GM18507 (cell line): ENCODE measurements at places on chromosomes 2 and 18.

GRCh38 chr2:67965246-67965645, 97.6 kb downstream of the C1D start:
- DNase-seq, result no peak

DNA sequence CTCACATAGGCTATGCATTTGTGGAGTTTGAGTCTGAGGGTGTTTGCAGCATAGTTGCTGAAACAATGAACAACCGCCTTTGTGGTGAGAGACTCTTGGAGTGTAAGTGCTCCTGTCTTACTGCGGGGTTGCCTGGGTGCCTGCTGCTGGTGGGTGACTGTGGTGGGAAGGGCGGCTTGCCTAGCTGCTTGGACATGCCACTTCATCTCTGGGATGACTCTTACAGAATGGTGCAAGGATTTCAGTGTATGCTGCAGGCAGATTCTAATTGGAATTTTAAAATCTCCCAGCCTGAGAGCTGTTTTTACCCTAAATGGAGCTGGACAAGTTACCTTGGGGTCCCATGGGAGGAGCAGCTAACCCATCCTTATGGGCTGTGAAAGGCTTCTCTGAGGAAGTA, 50.1 kb downstream of the CYP27C1 start:
- no peak for DNase-seq

GRCh38 chr2:223469270-223470046, 132.7 kb downstream of the SCG2 start:
- DNase-seq, result no peak

GRCh38 chr2:234410526-234410925, 86.4 kb downstream of the ARL4C start:
- DNase-seq, result no peak

GRCh38 chr2:176653479-176654443, 384.5 kb downstream of the MTX2 start:
- no peak for DNase-seq

DNA sequence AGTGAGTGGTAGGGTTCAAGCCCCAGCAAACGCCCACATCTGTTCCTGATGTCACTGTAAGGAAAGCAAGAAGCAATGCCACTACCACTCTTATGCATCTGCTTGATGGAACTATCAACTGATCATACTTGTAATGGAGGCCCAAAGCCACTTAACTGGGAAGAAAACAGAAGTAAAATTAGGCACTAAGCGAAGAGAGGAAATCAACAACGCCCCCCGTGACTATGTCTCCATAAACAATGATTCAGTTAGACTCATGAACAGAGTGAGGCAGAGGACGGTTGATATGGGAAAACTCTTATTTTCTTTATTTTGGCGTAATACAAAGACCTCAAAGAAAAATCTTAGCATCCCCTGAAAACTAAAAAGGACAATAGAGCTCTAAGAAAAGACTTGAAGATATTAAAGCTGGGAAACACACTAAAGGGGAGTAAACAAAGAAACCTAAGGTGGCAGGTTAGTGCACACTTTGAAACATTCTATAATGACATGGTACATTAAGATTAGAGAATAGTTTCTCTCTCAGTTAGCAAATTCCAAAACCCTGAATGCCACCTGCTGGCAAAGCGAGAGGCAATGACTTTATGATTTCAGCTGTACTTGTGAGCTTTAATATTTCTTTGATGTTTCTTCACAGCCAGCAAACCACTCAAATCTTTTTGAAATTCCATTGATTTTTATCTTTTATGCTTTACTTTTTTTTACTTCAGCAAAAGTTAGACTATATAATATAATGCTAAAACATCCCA, 86.5 kb downstream of the LRP2 start:
- DNase-seq, result no peak

DNA sequence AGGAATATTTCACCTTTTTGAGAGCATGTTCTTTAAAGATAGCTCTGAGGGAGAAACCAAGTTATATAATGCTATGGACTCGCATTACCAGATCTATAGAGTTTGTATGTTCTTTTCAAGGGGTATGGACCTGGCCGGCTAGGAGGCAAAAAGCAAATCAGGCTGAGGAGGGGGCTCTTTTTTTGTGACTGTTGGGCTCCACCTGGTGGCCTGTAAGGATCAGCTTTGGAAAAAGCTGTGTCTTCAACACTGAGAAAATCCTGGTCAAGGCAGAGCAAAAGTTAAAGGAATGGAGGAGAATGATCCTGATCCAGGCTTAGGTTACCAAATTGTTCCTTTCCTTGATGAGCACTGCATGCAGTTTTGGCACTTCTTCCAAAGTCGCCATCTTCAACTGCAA, 180.5 kb downstream of the DIS3L2 start:
- no peak for DNase-seq

- DNase-seq, result no peak
Observed at GRCh38 chr2:223591596-223591995, 10.6 kb downstream of the SCG2 start.

GRCh38 chr18:3455907-3456685, 6.1 kb downstream of the TGIF1 start:
- DNase-seq, result no peak

- no peak for DNase-seq
Observed at GRCh38 chr2:119142824-119143223, 15.7 kb downstream of the C1QL2 start.

DNA sequence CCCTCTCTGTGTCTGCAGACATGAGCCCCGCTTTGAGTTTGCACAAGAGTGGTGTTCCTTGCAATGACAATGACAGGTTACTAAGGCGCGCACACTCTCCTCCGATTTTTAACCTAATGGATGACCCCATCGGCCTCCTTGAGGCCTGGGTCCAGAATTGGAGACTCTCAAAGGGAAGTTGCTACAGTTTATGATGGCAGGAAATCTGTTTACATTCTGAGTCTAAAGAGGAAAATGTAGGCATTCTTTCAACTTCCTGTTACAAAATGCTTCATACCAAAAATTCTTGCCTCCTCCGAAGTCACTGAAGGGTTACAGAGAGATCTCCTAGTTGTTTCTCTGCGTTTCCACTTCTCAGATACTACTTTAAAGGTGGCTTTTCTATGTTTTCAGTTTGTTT, 225.3 kb upstream of the AGAP1 start:
- no peak for DNase-seq

GRCh38 chr18:79367989-79368388, 27.7 kb upstream of the NFATC1 start:
- no peak for DNase-seq

- no peak for DNase-seq
Observed at GRCh38 chr2:235545339-235546150, 51.7 kb downstream of the AGAP1 start.

GRCh38 chr2:167575276-167575675, 672.1 kb downstream of the STK39 start:
- DNase-seq, result no peak

GRCh38 chr18:47946889-47947288, 16.4 kb upstream of the SMAD2 start:
- no peak for DNase-seq

GRCh38 chr2:1848599-1848995, 104.3 kb upstream of the PXDN start:
- DNase-seq, result no peak

DNA sequence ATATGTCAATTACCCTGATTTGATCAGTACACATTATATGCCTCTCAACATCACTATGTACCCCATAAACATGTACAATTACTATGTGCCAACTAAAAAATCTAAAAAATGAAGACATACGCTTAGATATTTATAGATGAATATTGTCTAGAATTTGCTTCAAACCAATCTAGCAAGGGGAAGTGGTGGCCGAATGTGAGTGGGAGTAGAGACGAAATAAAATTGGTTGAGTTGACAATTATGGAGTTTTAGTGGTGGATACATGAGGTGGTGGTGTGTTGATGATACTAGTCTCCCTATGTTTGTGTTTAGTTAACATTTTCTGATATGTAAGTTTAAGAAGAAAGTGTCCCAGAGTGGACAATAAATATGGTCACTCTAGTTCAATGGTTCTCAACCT, 49.0 kb downstream of the SDC1 start:
- DNase-seq, result no peak

GRCh38 chr2:134325696-134326095, 71.8 kb downstream of the MGAT5 start:
- DNase-seq, result no peak

DNA sequence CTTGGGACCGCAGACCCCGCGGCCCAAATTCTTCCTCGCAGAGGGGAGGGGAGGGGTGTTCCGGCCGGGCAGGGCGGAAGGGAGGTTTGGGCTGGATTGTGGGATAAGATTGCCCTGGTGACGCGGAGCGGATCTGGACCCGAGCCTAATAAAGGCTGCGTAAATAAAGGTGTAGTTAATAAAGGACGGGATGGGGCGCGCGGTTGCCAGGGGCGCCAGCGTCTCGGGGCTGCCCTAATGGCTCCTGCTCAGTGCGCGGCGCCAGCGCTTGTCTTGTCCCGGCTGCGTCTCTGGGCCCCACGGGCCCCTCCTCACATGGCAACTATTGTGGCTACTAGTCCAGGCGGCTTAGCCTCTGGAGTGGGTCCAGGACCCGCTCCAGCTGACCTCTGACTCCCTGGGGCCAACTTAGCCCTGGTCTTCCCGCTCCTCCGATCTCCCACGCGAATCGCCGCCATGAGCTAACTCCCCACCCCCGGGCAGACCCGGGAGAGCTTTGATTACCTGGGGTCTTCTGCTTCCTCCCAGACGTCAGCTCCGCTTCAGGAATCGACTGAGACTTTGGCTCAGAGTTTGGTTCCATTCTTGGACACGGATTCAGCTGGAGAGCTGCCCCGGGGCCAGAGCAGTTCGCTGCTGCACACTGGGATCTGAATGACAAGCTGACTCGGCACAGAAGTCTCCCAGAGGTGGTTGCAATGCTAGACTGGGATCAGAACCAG, 36.5 kb downstream of the SLC25A52 start:
- DNase-seq, result no peak

- DNase-seq, result no peak
Observed at GRCh38 chr2:228869636-228870264, 401.3 kb downstream of the PID1 start.

DNA sequence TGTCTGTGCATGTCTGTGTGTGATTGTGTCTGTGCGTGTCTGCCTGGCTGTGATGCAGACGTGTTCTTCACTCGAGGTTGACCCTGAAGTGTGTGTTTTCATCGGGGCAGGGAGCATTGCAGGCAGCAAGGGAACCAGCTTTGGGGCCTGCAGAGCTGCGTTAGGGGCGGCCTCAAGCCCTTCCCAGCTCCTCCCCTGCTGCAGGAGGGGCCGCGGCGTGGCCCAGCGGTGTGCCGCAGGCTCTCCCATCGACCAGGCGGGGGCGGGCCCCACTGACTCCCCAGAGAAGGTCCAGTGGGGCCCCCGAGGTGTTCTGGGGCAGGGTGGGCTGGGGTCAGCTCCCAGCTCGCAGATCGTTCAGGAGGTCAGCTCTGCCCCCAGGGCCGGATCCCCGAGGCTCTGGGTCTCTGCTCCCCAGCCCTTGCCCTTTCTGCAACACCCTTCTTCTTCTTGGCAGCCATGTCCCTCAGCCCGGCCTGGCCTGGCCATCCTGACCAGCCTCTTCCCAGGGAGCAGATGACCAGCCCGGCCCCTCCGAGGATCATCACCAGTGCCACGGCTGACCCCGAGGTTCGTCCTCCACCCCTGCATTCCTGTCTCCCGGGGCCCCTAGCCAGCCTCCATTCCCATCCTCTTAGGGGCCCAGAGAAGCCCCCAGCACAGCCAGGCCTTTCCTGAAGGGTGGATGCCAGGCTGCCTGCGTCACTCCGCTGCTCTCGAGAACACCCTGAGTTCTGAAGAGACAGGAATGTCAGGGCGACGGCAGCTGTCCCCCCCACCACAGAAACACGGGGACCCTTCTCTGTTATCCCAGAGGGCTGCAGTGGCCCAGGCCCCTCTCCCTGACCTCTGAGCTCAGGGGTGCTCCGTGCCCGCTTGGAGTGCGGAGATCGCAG, 11.1 kb upstream of the KLHL30 start:
- no peak for DNase-seq

DNA sequence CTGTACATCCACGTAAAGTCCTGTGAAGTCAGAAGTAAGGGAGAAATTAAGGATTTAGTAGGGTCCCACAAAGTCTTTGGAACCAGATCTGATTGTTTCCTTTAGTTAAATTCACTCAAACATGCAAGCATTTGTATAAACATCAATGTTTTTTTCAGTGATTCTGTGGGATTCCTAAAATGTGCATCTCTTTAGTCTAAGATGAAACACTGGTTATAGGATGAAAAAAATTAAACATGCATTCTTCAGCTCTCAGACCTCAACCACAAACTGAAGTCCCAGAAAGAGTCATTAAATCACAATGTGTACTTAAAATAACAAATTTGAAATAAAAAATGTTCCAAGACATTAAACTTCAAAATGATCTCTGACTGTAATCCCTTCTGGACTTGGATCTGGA, 76.5 kb upstream of the APCDD1 start:
- no peak for DNase-seq

GRCh38 chr2:143933946-143934569, 585.9 kb downstream of the ZEB2 start:
- no peak for DNase-seq

GRCh38 chr2:68448671-68449653, 18.1 kb downstream of the FBXO48 start:
- no peak for DNase-seq

DNA sequence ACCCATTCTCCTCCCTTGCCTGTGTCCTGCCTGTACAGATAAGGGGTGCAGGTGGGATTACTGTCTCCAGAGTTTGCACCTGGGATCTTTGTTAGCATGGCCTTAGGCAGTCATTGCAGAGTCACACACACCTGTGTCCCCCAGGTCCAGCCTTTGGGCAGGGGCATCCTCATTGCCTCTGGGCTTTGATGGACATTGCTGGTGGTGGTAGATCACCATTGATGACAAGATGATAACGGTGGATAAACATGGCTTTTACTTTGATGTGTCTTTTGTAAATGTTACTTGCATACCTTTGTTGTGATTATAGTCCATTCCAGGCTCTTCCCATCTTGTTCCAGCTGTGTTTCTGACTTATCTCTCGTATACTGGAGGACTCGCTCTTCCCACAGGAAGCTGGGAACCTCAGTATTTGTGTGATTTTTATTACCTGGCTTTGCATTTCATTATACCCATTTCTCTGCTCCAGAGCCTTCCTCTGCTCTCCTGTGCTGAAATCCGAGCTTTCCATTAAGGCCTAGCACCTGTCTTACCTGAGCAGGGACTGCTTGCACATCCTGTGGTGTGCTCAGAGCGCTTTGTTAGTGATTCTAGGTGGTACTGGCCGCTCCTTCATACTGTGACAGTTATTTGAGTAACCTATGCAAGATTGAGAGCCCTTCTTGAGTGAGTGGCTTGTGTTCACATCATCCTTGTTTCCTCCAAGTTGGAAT, 79.2 kb downstream of the PTPRM start:
- no peak for DNase-seq

GRCh38 chr2:231795525-231796327, 9.5 kb downstream of the COPS7B start:
- no peak for DNase-seq

DNA sequence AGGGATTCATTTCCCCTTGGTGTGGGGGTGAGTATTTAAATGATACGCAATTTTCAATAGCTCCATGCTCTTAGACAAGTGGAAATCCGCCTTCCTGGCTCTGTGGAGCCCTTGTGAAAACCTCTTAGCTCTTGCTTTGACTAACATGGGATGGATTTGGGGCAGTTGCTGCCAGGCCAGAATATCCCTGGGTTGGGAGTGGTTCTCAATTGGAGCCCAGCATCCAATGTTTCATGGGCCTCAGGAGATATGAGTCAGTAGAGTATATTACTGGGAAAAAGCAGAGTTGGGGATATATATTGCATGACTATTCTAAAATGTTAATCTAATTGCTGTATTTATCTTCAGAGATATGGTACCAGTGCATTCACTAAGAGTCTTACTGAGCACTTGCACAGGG, 104.4 kb upstream of the IL1R2 start:
- no peak for DNase-seq

GRCh38 chr2:211349031-211349430, 792.6 kb downstream of the CPS1 start:
- no peak for DNase-seq
